ENCODE measurements at places on chromosomes 12 and 14.
A peak's percentile ranks its signal among the peaks of the same experiment; 100 is the strongest.

DNA sequence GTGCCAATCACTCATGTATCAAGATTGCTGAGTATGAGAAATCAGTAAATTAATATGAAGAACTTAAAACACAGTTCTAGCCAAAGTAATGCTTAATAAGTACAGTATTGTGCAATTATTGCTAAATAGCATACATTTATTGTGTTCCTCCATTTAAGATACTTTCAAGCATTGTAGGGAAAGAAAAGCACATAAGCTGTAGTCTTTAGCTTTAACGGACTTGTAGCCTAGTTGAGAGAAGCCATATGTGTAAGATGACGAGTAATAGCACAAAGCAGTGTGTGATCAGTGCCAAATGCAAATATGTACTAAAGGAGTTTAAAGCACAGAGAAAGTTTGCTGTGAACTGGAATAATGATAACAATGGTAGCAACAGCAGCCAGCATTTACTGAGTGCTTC, 38.1 kb downstream of the ETV6 start:
- DNase-seq, result no peak

DNA sequence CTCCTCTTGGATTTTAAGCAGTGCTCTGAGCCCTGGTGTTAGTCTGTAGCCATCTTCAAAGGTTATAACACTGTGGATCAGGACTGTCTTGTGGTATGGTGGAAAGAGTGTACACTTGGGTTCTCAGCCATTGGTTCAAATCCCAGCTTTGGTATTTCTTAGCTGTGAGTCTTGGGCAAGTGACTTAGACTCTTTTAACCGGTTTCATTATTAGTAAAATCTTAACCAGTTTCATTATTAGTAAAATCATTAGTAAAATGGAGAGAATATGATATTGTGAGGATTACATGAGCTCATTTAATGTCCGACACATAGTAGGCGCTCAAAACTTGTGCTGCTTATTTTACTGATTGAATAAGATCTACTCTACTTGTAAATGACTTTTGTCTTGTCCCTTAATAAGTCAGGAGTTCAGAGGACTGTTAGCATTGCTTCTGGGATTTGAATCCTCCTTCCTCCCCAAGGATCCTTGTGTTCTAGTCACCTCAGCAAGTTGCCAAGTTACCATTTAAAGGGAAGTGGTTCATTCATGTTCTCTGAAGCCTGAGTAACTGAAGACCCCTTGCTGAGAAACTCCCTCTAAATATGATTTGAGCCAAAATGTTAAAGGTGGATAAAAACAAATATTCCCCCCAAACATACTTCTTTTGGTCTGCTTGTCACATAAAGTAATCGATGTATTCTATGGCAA, 12.4 kb downstream of the TTLL5 start:
- DNase-seq, result no peak

DNA sequence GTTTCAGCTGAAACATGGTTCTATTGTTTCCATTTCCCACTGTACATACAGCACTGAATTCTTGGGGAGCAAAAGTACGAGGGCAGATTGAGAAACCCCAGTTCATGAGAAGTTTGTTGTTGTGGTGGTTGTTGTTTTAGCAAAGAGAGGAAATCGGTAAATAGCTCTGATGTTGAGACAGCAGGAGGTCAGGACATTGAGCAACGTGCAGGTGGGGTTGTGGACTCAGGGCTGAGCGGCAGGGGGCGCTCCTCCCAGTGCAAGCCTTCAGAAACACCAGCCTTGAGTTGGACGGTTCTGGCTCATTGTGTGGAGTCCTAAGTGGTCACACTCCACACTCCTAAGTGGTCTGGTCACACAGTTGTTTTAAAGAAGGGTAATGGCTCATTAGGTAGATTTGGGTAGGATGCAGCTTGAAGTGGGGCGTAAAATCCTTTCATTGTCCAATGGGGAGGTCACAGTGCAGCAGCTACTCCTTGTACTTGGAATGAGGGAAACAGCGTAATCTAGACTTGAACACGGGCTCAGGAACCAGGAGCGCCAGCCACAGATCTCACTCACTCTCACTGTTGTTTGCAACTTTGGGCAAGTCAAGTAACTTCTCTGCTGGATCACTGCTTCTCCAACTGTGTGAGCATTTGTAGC, 14.5 kb upstream of the PWP1 start:
- no peak for DNase-seq

GRCh38 chr12:10131111-10131690, 1.2 kb upstream of the CLEC7A start:
- no peak for DNase-seq

GRCh38 chr12:24835377-24835776, 113.5 kb downstream of the BCAT1 start:
- DNase-seq, result no peak

- DNase-seq, result no peak
These were observed 68.2 kb downstream of the USP15 start for GRCh38 chr12:62328296-62328921.

DNA sequence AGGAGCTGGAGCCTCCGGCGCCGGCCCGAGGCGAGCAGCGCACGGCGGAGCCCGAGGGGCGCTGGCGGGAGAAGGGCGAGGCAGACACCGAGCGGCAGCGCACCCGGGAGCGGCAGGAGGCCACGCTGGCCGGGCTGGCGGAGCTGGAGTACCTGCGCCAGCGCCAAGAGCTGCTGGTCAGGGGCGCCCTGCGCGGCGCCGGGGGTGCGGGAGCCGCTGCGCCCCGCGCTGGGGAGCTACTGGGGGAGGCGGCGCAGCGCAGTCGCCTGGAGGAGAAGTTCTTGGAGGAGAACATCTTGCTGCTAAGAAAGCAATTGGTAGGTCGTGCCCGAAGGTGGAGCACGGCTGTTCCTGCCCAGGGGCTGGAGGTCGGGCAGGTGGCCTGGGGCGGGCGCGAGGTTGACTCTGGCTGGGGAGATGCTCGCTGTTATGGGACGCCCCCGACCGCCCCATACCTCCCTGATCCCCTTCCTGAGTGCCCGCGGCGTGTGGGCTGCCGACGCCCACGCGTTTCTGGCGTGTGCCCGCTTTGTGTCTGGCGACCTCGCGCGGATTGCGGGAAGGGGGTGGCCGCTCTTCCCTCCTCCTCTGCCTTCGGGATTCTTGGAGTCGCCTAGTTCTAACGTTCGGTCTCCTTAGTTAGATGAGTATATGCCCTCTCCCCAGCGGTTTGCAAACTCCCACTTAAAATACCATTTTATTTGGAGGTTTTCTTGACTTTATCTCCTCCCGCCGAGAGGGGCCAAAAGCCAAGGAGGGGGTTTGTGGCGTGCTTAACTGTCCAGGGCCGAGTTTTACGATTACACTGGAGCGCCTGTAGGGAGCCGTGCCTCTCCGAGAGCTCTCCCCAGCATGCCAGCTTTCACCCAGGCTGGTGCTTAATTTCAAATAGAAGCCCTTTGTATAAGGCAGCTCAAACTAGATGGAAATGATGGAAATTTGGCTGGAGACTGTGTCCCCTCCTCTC, 752 bp downstream of the DACT1 start:
- no peak for DNase-seq

GRCh38 chr12:129651951-129652350, 251.9 kb downstream of the TMEM132D start:
- DNase-seq, result no peak

GRCh38 chr12:96824838-96825236, 82.2 kb upstream of the NEDD1 start:
- no peak for DNase-seq

DNA sequence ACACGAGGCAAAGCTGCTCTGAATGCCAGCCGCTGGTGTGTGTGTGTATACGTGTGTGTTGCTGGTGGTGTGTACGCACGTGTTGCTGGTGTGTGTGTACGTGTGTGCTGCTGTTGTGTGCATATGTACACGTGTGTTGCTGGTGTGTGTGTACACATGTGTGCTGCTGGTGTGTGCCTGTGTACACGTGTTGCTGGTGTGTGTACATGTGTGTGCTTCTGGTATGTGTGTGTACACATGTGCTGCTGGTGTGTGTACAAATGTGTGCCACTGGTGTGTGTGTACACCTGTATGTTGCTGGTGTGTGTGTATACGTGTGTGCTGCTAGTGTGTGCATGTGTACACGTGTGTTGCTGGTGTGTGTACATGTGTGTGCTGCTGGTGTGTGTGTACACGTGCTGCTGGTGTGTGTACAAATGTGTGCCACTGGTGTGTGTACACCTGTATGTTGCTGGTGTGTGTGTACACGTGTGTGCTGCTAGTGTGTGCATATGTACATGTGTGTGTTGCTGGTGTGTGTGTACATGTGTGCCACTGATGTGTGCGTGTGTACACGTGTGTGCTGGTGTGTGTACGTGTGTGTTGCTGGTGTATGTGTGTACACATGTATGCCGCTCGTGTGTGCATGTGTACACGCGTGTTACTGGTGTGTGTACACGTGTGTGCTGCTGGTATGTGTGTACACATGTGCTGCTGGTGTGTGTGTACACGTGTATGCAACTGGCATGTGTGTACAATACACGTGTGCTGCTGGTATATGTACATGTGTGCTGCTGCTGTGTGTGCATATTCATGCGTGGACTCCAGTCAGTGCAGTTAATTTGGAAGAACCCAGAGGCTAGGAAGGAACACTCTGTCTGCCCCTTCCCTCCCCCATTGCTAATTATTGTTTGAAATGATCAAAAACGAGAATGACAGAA, 47.2 kb downstream of the CACNA2D4 start:
- no peak for DNase-seq

DNA sequence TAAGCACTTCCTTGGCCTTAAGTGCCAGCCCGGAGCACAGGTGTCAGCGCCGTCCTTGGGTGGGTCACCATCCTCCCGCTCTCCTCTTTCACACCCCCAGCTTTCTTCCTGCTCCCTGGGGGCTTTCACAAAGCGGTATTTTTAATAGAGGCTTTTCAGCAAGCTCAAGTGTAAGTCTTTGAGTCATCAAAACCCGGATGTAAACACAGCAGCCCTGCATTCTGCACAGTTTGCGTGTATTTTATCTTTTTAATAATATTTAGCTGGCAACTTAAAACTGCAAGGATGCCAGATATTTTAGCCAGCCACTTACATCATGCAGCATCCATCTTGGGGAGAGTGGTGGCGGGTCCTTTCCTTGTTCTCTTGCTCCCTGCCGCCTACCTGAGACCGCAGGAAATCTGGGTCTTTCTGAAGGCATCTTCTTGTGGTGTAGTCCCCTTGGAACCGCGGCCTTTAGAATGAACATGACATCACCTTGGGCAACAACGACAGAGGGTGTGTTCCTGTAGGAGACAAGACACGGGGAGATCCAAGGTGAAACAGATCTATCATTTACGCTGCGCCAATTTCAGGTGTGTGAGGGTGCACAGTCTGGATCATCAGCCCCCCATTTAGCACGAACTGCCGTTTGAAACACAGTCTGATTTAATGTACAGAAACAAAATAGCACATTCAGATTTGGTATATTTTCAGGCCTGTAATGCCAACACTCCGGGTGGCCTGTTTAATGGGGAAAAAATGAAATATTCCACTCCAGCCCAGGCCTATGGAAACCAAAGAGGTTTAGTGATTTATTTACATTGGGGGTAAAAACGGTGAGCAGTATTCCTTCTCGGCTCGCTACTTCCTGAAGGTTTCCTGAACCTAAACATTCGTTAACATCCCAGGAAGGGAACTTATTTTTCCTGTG, 12.5 kb upstream of the IRF2BPL start:
- no peak for DNase-seq

DNA sequence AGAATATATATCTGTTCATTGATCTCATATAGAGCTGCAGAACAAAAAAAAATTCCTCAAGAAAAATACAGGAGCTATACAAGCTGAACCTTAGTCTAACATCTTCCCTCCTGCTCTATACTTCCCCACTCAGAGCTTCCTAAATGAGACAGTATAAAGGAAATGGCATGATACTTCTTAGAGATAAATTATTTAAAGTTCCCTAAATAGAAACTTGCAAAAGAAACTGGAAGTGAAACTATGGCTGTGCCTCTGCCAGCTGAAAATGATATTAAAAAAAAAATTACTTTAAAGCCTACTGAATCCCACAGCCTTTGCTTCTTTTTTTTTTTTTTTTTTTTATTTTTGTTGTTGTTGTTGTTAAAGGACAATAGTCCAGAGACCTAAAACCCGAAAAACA, 11.6 kb upstream of the NEK9 start:
- DNase-seq, result no peak

DNA sequence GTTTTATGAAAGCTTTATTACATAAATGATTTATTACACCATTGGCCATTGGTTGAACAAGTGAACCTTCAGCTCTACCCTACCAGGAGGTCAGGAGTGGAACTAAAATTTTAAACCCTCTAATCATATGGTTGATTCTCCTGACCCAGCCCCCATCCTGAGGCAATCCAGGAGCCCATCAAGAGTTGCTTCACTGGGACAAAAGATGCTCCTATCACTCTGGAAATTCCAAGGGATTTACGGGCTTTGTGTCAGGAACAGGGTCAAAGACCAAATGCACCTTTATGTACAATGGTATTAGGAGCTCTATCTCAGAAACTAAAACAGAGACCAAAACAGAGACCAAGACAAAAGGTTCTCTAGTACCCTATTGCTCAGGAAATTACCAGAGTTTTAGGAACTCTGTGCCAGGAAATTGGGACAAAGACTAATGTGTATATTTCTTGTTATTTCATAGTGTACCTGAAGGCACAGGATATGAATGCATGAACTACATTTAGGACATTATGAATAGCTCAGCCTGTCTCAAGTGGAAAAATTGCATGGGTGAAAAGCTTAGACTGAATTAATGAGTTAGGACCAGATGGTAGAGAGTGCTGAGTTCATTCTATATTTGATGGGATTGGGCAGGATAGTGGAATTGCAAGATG, 171.7 kb upstream of the FLRT2 start:
- no peak for DNase-seq

GRCh38 chr14:104688505-104689108, 811 bp upstream of the INF2 start:
- DNase-seq, result no peak

DNA sequence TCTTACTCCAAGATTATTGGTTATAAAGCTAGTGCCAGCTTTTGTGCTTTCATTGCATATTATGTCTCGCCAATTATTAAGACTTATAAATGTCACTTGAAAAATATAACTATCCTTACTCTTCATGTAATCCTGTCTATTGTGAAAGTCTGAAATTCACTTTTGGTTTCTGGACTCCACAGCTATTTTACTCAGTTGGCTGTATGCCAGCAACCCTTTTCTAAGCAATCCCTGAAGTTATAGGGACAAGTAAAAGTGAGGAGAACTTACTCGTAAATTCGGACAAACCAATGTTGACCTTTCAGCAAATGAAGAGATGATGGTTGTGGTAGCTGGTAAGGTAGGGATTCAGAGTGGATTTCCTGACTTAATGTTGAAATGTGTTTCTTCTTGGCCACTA, 196.3 kb downstream of the NPAS3 start:
- no peak for DNase-seq

GRCh38 chr14:23364164-23365035, 572 bp downstream of the EFS start:
- DNase-seq, result peak; percentile 72
